ENCODE measurements at places on chromosomes 11 and 22.

DNA sequence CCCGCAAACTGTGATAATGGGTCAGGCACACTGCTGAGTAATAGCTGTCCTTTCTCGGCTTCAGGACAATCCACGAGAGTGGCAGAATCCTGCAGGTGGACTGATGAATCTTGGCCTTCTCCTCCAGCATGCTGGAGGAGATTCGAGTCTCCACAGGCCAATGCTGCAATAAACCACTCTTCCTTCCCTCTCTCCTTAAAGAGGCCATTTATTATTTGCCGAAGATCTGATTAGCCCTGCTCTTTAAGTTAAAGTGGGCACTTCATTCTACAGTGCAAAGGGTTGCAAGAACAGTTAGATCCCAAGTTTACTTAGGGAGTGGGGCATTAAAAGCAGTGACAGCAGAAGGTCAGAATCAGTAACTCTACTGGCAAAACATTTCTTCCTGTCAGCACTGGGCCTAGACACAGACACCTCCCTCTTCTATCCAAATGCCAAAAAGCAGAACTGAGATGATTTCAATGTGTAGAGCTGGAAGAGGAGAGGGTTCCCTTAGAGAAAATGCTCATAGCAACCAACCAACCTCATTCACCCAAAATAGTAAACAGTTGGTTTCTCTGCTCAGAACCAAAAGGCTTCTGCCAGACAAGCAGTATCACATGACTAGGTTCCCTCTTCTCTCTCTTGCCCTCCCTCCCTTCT is 121.7 kb downstream of the SGSM3 start:
- DNase-seq = no peak

- no peak for DNase-seq
Observed at GRCh38 chr11:62930157-62930556, 9.0 kb upstream of the CHRM1 start.

DNA sequence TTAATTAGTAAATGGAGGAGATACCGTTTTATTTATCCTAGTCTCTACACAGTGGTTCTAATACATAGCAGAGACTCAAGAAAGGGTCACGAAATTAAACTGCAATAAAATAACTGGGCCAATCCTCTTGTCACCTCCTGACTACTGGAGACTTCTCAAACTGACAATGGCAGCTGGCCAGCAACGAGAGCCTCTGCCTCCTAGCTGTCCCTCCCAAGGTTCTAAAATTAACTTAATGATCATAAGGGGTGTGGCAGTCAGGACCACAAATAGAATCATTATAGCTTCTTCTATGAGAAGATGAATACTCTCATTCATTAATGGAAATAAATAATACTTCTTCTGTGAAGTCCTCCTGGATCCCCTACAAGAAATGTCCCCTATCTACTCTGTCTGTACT is 63.8 kb upstream of the APOA1 start:
- DNase-seq = peak; percentile 78

DNA sequence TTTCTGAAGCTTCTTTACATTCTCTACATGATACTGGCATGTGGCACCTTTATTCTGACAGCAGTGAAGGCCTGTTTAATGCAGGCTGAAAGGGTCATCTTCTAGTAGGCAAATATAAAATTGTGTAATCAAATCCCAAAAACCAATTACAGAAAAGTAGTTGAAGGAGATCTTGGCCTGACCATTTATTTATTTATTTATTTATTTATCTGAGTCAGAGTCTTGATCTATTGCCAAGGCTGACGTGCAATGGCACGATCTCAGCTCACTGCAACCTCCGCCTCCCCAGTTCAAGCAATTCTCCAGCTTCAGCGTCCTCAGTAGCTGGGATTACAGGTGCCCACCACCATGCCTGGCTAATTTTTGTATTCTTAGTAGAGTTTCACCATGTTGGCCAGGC is 22.7 kb upstream of the CECR2 start:
- DNase-seq = no peak

DNA sequence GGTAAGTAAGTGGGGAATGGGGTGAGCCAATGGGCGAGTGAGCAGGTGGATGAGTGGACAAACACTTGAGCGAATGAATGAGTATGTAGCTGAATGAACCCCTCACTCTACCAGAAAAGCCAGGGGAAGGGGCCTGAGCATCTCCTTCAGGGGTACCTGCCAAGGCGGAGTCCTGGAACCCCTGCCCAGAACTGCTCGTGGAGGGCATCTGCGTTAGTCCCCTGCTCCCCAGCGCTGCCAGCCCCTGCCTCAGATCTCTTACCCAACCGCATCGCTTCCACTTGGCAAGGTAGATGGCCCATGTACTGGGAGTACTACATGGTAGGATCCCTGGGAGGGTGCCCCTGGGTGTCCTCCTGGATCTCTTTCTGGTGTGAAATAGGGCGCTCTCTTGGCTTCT is 7.4 kb upstream of the ANO1 start:
- DNase-seq = no peak

- DNase-seq = no peak
Observed at GRCh38 chr22:47632701-47633100, 870.3 kb downstream of the TBC1D22A start.

DNA sequence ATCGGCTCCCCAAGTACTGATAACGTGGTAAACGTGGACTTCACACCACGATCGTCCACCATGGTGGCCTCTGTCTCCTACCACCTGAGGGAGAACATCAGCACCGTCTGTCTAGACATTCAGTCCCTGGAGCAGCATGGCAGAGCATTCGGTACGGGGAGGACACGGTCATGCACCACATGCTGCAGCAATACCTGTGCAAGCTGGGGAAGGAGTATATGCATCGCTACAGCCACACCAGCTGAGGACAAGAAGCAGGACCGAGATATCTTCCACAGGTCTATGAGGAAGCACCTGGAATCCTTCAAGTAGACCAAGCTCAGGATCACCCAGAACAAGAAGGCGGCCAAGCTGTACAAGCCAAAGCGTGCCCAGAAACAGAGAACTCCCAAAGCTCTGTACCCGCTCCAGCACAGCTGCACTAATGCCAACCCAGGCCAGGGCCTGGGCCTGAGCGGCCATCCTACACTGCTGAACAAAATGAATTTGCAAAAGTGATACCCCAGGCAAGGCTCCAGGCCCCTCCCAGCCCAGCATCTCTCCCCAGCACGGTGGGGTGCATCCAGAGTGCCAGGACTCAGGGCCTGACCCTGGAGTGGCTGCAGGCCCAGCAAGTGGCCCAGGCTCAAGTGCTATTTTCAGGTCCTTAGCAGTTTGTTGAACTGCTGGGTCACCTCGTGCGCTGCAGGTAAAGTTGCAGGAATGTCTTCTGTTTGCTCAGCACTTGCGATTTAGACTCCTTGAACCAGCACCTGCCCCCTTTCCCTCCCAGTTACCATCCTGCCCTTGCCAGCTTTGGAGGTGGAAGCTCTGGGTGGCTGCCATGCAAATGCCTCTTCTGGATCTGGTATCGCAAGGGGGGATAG is 119.3 kb upstream of the SERPIND1 start:
- no peak for DNase-seq

GRCh38 chr11:86041975-86042378 is 26.9 kb downstream of the PICALM start:
- peak; percentile 34 for DNase-seq

DNA sequence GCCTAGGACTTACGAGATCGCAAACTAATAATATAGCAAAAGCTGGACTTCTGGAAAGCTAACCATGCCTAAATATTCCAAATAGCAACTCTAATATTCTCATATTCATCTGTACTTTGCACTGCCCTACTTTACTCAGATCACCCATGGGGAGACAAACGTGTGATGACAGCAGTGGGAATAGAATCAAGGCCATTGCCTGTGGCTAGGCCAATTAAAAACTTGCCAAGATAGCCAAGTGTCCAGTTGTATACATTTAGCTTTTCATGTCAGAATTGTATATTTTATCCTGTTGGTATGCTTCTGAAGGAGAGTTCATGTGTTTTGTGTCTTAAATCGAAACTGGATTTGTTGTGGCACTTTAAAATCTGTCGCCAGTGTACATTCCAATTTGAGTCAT is 1.2 kb upstream of the CEP126 start:
- no peak for DNase-seq

- no peak for DNase-seq
Observed at GRCh38 chr11:47276923-47277322, 7.0 kb downstream of the MADD start.

DNA sequence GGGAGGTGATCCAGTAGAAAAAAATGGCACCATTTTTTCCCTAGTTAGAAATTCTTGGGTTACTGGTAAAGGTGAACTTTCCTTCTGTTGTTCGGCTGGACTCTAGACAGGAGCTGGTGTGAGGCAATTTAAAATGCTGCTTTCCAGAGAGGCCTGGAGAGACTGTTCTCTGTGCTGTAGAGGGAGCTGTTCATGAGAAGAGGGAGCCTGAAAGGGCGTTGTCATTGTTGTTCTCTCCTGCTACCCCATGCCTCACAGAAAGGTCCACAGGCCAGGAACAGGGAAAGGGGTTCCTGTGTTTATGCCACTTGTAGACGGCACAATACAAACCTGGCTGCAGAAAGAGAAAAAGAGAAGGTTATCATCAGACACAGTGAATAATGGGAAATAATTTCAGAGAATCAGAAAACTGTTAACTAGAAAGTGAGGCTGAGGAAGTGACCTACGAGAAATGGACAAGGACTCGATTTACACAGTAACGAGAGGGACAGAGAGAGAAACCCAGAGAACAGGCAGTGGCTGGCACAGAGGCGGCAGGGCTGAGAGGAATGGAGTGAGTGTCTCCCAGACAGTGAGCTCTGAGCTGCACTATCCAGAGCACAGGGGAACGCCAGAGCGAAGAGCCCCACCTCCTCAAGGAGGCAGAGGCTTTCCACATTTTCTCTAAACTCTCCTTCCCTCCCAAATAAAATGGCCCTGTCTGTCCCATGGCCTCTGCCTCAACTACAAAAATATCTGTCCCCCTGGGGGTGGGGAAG is 109.2 kb downstream of the RRM1 start:
- no peak for DNase-seq

- DNase-seq = no peak
Observed at GRCh38 chr11:96062134-96062533, 138.2 kb upstream of the MTMR2 start.

GRCh38 chr11:15901054-15901453 is 455.3 kb downstream of the SOX6 start:
- no peak for DNase-seq

DNA sequence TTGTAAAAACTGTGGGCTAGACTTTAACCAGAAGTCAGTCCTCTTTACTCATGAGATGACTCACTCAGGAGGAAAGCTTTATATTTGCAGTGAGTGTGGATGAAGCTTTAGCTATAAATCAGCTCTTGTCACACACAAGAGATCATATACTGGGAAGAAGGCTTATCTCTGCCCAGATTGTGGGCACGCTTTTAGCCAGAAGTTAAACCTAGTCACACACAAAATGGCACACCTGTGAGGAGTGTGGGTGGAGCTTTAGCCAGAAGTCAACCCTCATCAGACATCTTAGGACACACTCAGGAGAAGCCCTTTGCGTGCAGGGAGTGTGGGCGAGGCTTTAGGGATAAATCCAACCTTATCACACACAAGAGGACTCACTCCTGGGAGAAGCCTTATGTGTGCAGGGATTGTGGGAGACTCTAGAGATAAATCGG is 706.9 kb upstream of the LUZP2 start:
- no peak for DNase-seq

GRCh38 chr11:3894128-3894731 is 38.8 kb downstream of the STIM1 start:
- peak; percentile 57 for DNase-seq

DNA sequence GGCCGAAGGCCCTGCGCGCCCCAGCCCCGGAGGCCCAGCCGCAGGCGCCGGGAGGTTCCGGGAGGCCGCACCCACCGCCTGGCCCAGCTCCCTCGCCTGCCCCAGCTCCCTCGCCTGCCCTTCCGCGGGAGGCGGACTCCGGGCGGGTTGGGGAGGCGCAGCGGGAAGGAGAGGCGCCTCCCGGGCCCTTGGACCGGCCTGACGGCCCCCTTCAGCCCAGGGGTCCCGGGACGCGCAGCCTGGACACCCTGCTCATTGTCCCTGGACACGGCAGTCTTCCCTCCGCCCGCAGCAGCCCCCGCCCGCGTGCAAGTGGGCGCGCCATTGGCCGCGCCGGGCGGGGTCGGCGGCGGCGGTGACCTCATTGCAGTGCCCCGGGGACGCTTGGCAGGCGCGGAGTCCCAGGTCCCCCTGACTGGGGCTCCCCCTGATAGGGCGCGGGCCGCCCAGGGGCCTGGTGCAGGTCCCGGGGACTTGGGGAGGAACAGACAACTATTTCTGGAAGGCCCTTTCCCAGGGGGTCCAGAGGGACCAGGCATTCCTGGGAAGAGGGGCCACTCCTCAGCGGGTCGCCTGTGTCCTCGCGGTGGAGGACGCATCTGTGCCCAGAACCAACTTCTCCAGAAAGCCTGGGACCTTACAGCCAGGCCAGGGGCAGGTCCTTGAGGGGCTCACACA is 501 bp downstream of the CD151 start:
- peak; percentile 77 for DNase-seq

DNA sequence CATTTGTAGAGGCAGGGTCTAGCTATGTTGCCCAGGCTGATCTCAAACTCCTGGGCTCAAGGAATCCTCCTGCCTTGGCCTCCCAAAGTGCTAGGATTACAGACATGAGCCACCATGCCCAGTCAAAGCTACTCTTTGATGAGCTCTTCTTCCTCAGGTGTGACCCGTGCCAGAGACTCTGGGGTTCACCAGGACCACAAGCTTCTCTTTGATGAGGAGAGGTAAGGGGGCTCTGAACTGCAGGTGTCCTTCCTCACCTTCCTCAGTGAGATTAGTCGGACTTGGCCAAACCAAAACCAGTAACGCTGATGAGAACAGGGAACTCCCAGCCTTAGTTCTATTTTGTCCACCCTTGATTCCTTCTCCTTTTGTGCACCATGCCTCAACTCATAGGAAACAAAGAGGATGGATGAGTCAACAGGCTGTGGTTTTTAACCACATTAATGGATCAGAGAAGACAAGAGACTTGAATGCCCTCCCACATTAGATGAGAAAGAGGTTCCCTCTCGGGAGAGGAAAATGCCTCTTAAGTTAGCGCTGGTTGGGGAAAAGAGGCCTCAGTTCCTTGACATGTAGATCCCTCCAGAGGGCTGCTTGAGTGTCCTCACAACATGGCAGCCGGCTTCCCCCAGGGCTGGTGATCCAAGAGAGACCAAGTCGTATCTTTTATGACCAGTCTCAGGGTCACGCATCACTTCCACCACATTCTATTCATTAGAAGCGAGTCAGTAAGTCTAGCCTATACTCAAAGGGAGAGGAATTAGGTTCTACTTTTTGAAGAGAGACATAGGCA is 25.7 kb upstream of the CTR9 start:
- no peak for DNase-seq

DNA sequence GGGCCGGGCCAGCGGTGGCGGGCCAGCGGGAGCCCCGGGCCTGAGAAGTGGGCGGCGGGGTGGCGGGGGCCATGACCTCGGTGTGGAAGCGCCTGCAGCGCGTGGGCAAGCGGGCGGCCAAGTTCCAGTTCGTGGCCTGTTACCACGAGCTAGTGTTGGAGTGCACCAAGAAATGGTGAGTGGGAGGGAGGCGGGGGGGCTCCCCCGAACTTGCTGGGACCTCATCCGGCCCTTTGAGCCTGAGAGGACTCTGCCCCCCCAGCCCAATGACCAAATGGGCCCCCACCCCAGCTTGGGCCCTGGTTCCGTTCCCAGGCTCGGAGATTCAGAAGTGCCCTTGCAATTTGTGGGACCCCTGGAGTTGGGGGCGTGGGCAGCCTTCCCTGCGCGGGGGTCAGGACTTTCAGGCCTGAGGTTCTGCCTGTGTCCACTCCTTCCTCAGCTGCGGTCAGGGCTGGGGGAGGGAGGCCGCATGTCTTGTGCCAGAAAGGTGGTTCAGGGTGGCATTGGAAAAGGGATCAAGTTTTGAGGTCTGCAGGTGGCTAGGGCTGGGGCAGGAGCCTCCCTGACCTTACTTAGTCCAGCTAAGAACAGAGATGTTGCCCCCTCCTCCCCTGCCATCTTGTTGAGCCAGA is 496 bp downstream of the EHBP1L1 start:
- peak; percentile 59 for DNase-seq

Measured in left cardiac atrium (tissue), 4 donors.